ENCODE measurements at places on chromosomes 4 and X. TPM values are rescaled to one million over a fixed set of nuclear protein-coding genes. Genes with fewer than 3 reads are reported as not detected.

DNA sequence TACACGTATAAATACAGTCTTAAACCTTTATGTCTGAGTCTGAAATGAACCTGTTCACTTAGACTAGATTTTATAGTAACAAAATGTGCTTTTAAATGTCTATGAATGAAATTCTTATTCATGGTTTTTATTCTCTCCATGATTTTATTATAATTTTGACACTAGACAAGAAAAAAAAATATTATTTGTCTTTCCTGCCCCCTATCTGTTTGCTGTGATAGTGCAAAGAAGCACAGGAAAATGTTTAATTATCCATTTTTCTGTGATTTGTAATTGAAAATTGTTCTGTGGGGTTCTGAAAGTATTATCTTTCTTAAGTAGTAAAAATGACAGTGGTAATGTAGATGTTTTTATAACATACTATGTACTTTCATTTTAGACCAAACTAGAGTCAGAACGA is 52.0 kb downstream of the INTS6L start:
- DNase-seq: no peak

- no peak for DNase-seq
Measured at GRCh38 chrX:141759238-141759637, 60.7 kb upstream of the SPANXD start.

DNA sequence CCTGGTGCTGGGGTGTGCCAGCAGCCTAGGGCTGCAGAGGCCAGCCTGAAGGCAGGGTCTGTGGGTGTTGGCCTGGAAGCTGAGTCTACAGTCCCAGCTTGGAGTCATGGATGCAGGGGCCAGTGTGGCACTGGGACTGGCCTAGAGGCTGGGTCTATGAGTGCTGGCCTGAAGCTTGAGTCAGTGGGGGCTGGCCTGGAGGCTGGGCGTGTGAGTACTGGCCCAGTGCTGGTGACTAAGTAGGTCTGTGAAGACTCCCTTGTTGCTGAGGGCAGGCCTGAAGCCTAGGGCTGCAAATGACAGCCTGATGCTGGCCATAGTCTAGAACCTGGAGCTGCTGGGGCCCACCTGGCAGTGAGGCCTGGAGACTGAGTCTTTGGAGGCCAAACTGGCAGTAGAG is 31.3 kb upstream of the ALG13 start:
- DNase-seq: no peak

DNA sequence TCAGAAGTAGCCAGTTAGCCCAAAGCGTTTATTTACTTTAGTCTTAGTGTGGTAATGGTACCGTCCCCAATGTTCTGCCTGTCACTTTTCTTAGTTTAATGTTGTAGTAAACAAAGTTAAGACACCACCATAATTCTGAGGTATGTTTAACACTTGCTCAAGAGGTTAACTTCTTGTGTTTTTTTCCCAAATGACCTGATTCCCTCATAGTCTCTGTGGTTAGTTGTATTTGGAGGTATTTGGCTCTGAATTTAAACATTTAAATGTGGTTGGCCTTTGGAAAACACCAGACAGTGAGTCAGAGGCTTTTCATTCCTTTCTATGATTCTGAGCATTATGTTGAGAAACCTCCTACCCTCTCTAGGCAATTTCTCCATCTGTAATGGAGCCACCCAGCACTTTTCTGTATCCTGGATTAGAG is 47.9 kb downstream of the CXCL1 start:
- DNase-seq: no peak

DNA sequence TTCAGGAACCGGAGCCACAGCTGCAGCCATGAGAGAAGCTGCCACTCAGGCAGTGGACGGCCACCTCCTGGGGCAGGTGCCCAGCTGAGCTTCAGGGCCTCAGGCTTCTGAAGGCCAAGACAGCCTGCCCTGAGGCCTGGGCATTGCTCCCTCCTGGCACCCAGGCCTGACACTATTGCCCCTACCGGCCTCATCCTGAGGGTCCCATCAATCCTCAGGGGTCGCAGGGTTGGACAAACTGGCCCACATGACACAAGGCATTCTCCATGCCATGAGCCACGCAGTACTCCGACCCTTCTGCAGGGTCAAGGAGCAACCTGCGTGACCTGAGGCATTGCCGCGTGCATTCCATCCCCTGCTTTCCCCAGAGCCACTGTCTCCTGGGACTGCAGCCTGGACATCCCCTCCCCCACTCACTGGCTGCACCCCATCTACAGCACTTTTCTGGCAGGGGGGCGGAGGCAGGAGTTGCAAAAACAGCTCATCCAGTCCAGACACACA is 3.0 kb upstream of the ZFP92 start:
- no peak for DNase-seq

DNA sequence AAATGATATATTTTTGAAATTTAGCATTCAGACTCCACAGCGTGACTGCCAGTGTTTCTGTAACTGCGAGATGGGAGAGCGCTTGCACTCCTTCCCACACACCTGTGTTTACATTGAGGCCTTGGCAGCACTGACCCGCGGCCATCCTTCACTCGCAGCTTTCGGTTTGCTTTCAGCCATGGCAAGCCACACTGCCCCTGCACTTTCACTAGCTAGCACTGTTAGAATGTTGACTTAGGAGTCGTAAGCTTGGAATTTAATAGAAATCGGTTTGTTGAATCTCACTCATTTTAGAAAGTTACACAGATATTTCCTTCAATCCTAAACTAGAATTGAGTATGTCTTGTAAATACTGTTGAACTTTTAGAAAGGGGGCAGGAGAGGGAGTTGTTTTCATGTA is 136.2 kb downstream of the CFAP299 start:
- DNase-seq: no peak

GRCh38 chr4:76562161-76562560 is 127.1 kb downstream of the SHROOM3 start:
- DNase-seq: no peak

GRCh38 chrX:54785901-54786300 is 12.2 kb downstream of the ITIH6 start:
- no peak for DNase-seq

DNA sequence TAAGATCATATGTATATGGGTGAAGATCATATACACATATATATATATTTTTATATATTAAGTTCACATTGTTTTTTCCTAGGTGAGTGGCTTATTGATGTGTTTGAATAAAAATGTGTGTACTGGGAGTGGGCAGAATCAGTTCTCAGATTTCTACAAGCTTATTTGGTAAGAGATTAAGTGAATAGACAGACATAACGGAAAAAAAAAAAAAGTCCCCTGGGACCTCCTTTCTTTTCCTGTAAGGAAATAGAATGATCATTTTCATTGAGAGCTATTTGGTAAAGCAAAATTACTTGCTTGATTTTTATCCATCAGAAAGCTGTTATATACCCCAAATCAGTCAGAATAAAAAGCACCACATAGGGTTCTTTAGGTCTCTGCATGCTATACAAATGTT is 597.7 kb downstream of the PCDH18 start:
- no peak for DNase-seq

GRCh38 chrX:39813631-39814277 is 284.0 kb downstream of the BCOR start:
- peak; percentile 62 for DNase-seq

- DNase-seq: no peak
Measured at GRCh38 chr4:147118528-147118927, 172.9 kb upstream of the TTC29 start.

DNA sequence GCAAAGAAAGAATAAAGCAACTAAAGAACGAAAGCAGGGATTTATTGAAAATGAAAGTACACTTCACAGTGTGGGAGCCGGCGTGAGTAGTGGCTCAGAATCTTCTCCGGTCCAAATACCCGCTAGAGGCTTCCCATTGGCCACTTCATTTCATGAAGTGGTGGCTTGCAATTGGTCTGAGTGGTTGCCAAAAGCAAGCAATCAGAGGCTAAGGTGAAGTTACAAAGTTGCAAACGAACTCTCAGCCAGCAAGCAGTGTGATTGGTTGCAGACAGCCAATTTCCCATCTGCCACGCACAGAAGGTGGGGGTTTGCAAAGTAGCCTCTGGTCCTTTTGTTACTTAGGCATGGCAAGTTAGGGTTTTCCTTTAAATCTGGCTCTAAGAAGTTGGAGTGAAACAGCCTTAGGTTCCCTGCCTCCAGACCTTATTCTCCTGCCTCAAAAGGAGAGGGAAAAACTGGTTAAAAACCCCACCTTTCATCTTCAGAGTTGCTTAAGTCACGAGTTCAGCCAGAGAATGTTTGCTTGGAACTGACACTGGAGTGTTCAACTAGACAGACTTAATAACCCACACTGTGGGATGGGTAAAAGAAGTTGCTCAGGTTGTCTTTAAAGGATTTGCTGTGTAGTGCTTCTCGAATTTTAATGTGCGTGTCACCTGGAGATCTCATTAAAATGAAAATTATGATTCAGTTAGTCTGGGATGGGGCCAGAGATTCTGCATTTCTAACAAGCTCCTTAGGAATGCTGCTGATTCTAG is 6.9 kb upstream of the CLOCK start:
- no peak for DNase-seq

- DNase-seq: no peak
Measured at GRCh38 chr4:98006060-98006459, 137.2 kb downstream of the STPG2 start.

GRCh38 chrX:118548841-118549240 is 53.2 kb downstream of the DOCK11 start:
- DNase-seq: no peak

DNA sequence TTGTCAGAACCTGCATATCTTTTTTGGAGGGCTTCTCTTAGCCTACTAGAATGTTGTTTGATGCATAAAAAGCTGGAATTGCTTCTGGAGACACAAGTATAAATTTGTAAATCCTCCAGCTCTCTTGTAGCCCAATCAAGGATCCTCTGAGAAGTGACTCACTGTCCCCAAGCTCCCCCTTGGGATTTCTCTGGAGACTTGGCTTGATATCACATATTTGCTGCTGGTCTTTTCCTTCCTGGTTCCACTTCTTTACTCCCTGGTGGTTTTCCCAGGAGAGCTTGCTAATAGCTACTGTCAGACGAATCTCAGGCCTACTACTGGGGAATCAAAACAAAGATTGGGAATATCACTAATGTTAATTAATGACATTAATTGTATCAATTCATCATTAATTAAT is 173.1 kb downstream of the STK32B start:
- DNase-seq: no peak

- peak; percentile 22 for DNase-seq
Measured at GRCh38 chr4:954211-955020, 19.0 kb downstream of the DGKQ start.

DNA sequence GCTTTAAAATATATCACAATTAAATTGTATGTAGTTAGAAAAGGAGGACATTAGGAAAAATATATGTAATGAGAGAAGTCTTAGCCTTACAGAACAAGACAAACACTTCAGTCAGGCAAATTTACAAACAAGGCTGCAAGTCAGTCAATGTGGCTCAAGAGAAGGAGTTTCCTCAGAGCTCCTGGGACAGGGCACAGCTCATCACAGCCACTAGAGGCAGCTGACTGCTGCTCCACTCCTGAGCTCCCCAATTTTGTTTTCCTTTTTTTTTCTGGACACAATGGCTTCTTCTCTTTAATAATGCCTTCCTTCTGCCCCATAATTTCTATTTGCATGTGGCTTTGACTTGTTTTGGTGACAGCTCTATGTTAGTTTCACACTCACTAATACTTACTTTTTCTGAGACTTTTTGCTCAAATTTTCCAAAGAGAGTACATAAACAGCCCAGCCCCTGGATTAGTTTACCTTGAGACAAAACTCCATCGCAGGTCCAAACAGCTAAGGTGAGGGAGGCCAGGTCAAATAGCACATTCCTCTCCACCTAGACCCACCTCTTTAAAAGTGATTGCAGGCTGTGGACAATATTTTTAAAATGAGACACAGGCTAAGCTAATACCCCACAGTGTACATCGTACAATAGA is 850.4 kb upstream of the FRG1 start:
- DNase-seq: no peak

DNA sequence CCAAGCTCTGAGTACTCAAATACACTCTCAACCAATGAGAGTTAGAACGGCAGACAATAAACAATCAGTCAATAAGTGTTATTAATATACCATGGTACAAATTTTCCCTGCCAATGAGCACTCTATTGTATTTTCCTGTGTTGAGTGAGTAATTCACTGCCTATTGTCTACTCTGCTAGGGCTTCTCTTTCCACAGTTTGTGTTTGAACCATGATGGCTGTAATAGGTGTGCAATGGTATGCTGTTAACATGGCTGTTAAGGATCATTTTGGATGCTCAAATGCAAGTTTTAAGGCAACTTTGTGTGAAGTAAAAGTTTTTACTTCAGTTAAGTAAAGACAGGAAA is 41.2 kb downstream of the RPS6KA3 start:
- no peak for DNase-seq

DNA sequence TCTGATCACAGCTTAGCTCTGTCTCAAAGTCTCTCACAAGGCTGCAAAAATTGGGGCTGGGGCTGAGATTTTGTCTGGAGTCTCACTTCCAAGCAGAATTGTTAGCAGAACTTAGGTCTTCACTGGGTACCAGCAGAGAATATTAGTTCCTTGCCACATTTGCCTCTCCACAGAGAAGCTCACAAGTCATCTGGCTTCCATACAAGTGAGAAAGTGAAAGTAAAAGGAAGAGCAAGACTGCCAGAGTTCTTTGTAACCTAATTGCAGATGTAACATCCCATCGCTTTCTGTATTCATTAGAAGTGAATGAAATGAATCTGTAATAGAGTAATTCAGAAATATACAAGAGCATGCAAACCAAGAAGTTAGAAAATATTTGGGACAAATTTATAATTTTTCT is 624.1 kb upstream of the GNPDA2 start:
- no peak for DNase-seq

DNA sequence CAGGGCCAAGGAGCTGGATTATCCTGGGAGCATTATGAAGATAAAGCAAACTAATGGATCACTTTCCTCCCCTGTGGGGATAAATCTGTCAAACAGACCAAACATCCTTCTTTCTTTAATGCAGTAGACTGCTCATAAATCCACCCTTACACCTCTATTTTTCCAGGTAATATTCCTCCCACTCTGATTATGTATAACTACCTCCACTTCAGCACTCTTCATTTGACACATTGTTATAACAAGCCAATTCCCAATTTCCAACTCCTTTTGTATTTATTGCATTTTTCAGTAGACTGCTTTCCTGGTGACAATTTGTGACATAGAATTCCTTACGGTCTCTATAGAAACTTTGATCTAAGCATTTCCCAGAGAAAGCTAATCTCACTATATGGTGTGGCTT is 115.0 kb upstream of the PRKG2 start:
- no peak for DNase-seq

- DNase-seq: no peak
Measured at GRCh38 chrX:103531002-103531401, 11.7 kb upstream of the RAB40A start.

DNA sequence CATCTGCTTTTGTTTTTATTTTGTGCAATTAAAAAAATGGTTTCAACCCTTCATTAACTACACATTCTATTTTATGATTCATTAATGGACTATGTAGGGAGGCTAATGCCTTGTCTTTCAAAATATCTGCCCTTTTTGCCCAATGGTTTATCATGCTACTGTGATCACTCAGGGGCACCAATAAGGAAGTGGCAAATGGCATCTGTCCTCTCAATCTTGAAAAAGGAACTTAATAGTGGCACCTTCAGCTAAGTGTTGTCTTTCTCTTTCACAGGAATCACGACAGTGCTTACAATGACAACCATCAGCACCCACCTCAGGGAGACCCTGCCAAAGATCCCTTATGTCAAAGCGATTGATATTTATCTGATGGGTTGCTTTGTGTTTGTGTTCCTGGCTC is 57.1 kb downstream of the COMMD8 start:
- no peak for DNase-seq

Gene WAS
- total RNA-seq: 3.9 TPM

Gene CRMP1
- 110 TPM for total RNA-seq

Gene PSAPL1
- total RNA-seq: not detected

Gene SMIM43
- 25.9 TPM for total RNA-seq

Gene KCTD8
- 16.8 TPM for total RNA-seq

Gene FHDC1
- total RNA-seq: 2.5 TPM

Gene HTN3
- total RNA-seq: not detected

Gene PPEF2
- 0.76 TPM for total RNA-seq
